Right atrium auricular region (tissue), 2 donors: ENCODE measurements at places on chromosomes 3 and 15. TPM values are rescaled to one million over a fixed set of nuclear protein-coding genes. Genes with fewer than 3 reads are reported as not detected.

Gene GOLGA8J
- not detected for total RNA-seq

GRCh38 chr3:152444029-152444641 is 175.4 kb downstream of the MBNL1 start:
- H3K27me3 ChIP-seq = no peaks in the 10 kb centered on the region
- no peak overlapping the region for H3K4me3 ChIP-seq
- peaks cover 15% of the 10 kb centered on the region for H3K36me3 ChIP-seq
- DNase-seq = no peak
- H3K4me1 ChIP-seq = peaks cover 32% of the 10 kb centered on the region

Gene SLC28A1
- 0.12 TPM for total RNA-seq

DNA sequence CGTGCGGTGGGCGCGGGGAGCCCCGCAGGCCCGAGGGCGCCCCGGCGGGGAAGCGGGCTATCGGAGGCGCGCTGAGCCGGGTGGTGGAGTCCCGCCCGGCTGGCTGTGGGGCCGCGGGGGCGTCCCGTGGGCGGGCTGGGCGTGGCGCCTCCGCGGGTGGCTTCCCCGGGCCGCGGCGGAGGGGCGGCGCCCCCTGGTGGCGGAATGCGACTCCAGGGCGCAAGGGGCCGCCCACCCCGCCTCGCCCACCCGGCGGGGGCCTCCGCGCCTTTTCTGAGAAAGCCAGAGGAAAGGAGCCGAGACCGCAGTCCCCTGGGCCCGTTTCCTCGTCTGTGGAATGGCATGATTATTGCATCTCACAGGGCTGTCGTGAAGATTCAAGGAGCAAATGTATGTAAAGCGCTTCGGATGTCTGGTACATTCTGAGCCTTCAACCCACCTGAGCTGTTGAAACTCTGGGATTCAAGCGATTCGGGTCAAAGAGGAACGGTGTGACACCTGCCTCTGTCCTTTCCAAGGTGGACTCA is 31.9 kb upstream of the RAB6B start:
- no peak for DNase-seq
- H3K4me3 ChIP-seq = peak overlapping the region; percentile 53
- no peak overlapping the region for H3K27ac ChIP-seq
- no peaks in the 10 kb centered on the region for H3K36me3 ChIP-seq

DNA sequence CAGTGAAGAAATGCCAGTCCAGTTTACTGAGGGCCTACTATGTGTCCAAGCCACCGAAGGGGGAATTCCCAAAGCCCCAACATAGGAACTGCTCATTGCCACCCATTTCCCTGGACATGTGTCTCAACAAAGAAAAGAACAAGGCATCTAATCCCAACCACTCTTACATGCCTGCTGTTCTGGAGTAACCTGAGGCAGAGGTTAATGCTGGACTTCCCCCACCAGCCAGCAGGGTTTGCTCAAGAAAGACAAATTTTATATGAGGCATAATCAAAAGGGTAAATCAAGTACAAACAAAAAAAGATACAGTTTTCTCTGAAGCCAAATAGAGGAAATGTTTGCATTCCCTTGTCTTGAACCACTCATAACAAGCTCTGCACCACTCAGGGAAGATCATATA is 4.1 kb downstream of the ADCY5 start:
- peaks cover 49% of the 10 kb centered on the region for H3K4me1 ChIP-seq
- H3K36me3 ChIP-seq = no peaks in the 10 kb centered on the region
- H3K27ac ChIP-seq = peak overlapping the region; percentile 97
- H3K27me3 ChIP-seq = no peaks in the 10 kb centered on the region
- no peak for DNase-seq
- peak overlapping the region; percentile 75 for H3K4me3 ChIP-seq

DNA sequence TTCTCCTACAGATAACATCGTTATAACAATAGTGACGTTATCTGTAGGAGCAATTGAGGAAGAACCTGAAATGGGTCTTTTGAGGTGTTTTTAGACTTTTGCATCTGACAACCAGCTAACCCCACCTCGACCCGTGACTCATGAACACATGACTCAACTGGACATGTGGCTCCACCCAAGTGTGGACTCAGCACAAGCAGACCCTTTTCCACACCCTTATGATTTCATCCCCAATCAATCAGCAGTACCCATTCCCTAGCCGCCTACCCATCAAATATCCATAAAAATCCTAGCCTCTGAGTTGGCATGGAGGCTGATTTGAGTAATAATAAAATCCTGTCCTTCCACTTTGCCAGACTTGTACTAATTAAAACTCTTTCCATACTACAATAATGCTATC is 255.4 kb downstream of the ARPP21 start:
- no peaks in the 10 kb centered on the region for H3K4me1 ChIP-seq
- H3K36me3 ChIP-seq = no peaks in the 10 kb centered on the region
- no peaks in the 10 kb centered on the region for H3K27me3 ChIP-seq
- no peak overlapping the region for H3K4me3 ChIP-seq
- no peak overlapping the region for H3K27ac ChIP-seq

Gene ZPLD1
- not detected for total RNA-seq

- H3K4me1 ChIP-seq = no peaks in the 10 kb centered on the region
- H3K36me3 ChIP-seq = no peaks in the 10 kb centered on the region
- H3K4me3 ChIP-seq = no peak overlapping the region
- no peak for DNase-seq
- no peak overlapping the region for H3K27ac ChIP-seq
These were observed 58.6 kb downstream of the MME start for GRCh38 chr3:155138677-155139076.

Gene TMEM40
- total RNA-seq = 1.8 TPM

GRCh38 chr3:53166781-53167291 is 5.8 kb downstream of the PRKCD start:
- H3K4me1 ChIP-seq = peaks cover 75% of the 10 kb centered on the region
- H3K27me3 ChIP-seq = no peaks in the 10 kb centered on the region
- no peak overlapping the region for H3K27ac ChIP-seq
- H3K36me3 ChIP-seq = no peaks in the 10 kb centered on the region
- no peak overlapping the region for H3K4me3 ChIP-seq

Gene GOLGA8M
- total RNA-seq = 0.31 TPM

Gene CD47
- 52.1 TPM for total RNA-seq

- DNase-seq = no peak
- no peak overlapping the region for H3K4me3 ChIP-seq
- no peaks in the 10 kb centered on the region for H3K4me1 ChIP-seq
- H3K36me3 ChIP-seq = no peaks in the 10 kb centered on the region
These were observed 32.1 kb downstream of the FOXP1 start for GRCh38 chr3:71551311-71551919.

DNA sequence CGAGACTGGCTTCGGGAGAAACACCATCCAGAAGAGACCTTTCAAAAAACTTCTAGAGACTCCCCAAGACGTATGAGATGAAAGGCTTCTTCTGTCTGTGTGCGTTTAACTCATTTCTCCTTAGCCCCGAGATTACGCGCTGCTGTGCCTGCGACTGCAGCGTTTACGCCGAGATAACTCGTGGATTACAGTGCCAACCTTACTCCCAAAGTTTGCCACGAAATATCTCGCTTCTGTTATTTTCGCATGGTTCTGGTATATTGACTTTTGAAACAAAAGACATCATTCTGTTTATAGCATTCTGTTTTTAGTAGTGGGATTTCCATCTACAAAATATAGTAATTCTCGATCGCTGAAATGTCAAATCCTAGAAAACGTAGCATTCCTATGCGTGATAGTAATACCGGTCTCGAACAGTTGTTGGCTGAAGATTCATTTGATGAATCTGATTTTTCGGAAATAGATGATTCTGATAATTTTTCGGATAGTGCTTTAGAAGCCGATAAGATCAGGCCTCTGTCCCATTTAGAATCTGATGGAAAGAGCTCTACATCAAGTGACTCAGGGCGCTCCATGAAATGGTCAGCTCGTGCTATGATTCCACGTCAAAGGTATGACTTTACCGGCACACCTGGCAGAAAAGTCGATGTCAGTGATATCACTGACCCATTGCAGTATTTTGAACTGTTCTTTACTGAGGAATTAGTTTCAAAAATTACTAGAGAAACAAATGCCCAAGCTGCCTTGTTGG is 467 bp downstream of the PGBD4 start:
- peak overlapping the region; percentile 85 for H3K27ac ChIP-seq
- no peaks in the 10 kb centered on the region for H3K27me3 ChIP-seq
- H3K36me3 ChIP-seq = no peaks in the 10 kb centered on the region
- no peaks in the 10 kb centered on the region for H3K4me1 ChIP-seq

- no peaks in the 10 kb centered on the region for H3K36me3 ChIP-seq
- DNase-seq = no peak
- H3K4me3 ChIP-seq = no peak overlapping the region
- H3K27me3 ChIP-seq = no peaks in the 10 kb centered on the region
- no peak overlapping the region for H3K27ac ChIP-seq
These were observed 204.1 kb downstream of the STXBP5L start for GRCh38 chr3:121111914-121112612.

Gene SKIC8
- total RNA-seq = 29.8 TPM

GRCh38 chr15:101388046-101388445 is 93.0 kb upstream of the SNRPA1 start:
- H3K36me3 ChIP-seq = no peaks in the 10 kb centered on the region
- no peaks in the 10 kb centered on the region for H3K27me3 ChIP-seq
- DNase-seq = no peak
- no peak overlapping the region for H3K4me3 ChIP-seq
- no peak overlapping the region for H3K27ac ChIP-seq
- no peaks in the 10 kb centered on the region for H3K4me1 ChIP-seq

- no peak overlapping the region for H3K27ac ChIP-seq
- no peak for DNase-seq
- H3K27me3 ChIP-seq = no peaks in the 10 kb centered on the region
- no peaks in the 10 kb centered on the region for H3K36me3 ChIP-seq
These were observed 39.7 kb downstream of the CHCHD6 start for GRCh38 chr3:126743781-126744180.

- H3K27ac ChIP-seq = no peak overlapping the region
- H3K4me1 ChIP-seq = no peaks in the 10 kb centered on the region
- H3K27me3 ChIP-seq = no peaks in the 10 kb centered on the region
These were observed 3.8 kb downstream of the OR5K2 start for GRCh38 chr3:98501270-98501669.

DNA sequence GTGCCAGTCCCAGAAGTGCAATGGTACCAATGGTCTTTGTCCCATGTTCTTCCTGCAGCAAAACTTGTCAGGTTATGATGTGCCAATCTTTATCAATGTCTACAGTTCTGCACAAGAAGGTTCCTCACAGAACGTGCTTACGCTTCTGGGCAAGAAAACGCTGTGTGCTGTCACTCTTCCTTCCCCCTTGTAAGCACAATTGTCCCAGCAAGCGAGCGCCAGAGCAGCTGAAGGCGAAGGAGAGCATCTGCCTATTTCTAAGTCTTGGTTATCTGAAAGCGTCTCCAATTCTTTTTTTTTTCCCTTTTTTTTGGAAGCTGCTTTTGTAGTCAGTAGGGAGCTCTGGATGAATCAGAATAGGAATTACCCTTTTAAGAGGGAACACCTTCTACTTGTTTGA is 514.4 kb downstream of the FGF12 start:
- no peak for DNase-seq
- H3K36me3 ChIP-seq = no peaks in the 10 kb centered on the region
- no peaks in the 10 kb centered on the region for H3K27me3 ChIP-seq
- no peaks in the 10 kb centered on the region for H3K4me1 ChIP-seq
- H3K27ac ChIP-seq = no peak overlapping the region

Gene GPR176
- total RNA-seq = 6.7 TPM

Gene PLCB2
- 8.4 TPM for total RNA-seq

DNA sequence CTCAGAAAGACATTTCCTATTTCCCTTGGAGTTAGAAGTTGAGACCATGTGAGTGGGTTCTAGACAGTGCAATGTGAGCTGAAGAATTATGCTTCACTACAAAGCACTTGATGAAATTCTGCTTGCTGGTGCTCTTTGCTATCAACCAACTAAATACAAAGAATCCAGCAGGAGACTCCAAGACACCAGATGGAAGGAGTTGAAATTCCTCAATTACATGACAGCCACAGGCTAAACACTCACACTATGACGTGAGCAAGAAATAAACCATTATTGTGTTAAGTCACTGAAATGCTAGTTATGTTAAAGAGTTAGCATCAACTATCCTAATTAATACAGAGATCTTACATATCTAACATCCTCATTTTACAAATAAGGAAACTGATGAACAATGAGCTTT is 8.2 kb upstream of the MAP4 start:
- no peak overlapping the region for H3K27ac ChIP-seq
- no peak overlapping the region for H3K4me3 ChIP-seq
- peaks cover 49% of the 10 kb centered on the region for H3K4me1 ChIP-seq
- DNase-seq = no peak

DNA sequence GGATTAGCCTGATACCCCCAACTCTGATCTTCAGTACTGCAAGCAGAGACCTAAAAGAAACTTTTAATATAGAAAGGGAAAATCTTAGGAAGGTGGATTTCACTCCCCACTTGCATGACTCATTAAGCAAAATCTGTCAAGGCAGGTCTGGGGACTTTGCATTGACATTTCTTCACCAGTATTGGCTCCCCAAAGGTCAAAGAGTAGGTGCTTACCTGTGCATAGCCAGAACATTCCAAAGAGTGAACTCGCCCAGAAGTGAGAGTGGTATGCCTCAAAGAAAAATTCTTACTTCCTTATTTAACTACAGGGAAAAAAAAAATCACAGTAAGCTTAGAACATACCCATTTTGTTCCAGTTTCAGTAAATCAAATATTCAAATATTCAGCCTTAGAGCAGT is 140.9 kb upstream of the TP63 start:
- H3K4me1 ChIP-seq = no peaks in the 10 kb centered on the region
- no peak overlapping the region for H3K27ac ChIP-seq
- no peak for DNase-seq
- no peaks in the 10 kb centered on the region for H3K36me3 ChIP-seq
- no peak overlapping the region for H3K4me3 ChIP-seq
- no peaks in the 10 kb centered on the region for H3K27me3 ChIP-seq

- no peaks in the 10 kb centered on the region for H3K27me3 ChIP-seq
- no peak for DNase-seq
- no peak overlapping the region for H3K27ac ChIP-seq
- H3K4me1 ChIP-seq = no peaks in the 10 kb centered on the region
- H3K36me3 ChIP-seq = no peaks in the 10 kb centered on the region
These were observed 153.9 kb downstream of the FOXP1 start for GRCh38 chr3:71429597-71429988.

Gene MYRIP
- 4.2 TPM for total RNA-seq

- DNase-seq = no peak
- no peaks in the 10 kb centered on the region for H3K27me3 ChIP-seq
- no peaks in the 10 kb centered on the region for H3K4me1 ChIP-seq
- no peak overlapping the region for H3K4me3 ChIP-seq
- H3K36me3 ChIP-seq = no peaks in the 10 kb centered on the region
These were observed 10.8 kb upstream of the NANOGP8 start for GRCh38 chr15:35095941-35096340.

Gene GUCA1C
- not detected for total RNA-seq

DNA sequence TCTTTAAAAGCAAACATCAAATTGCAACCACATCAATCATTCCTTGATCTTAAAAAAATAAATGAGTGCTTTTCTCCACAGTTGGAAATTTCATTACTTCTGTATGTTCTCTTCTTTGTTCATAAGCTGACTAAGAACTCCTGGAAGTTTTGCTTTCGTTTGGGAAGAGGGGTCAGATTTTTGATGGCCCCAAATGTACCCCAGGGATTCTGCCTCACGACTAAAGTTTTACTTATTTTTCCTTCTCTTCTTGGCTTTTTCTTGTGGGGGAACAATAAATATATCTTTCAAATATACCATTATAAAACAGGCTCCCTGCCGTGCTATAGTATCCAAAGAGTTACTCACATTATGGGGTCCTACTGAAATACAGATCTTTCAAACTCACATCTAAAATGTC is 215.0 kb upstream of the CDIN1 start:
- no peak overlapping the region for H3K4me3 ChIP-seq
- DNase-seq = no peak
- H3K36me3 ChIP-seq = no peaks in the 10 kb centered on the region
- no peak overlapping the region for H3K27ac ChIP-seq
- H3K27me3 ChIP-seq = no peaks in the 10 kb centered on the region
